ENCODE measurements at places on chromosomes 16 and 17.

DNA sequence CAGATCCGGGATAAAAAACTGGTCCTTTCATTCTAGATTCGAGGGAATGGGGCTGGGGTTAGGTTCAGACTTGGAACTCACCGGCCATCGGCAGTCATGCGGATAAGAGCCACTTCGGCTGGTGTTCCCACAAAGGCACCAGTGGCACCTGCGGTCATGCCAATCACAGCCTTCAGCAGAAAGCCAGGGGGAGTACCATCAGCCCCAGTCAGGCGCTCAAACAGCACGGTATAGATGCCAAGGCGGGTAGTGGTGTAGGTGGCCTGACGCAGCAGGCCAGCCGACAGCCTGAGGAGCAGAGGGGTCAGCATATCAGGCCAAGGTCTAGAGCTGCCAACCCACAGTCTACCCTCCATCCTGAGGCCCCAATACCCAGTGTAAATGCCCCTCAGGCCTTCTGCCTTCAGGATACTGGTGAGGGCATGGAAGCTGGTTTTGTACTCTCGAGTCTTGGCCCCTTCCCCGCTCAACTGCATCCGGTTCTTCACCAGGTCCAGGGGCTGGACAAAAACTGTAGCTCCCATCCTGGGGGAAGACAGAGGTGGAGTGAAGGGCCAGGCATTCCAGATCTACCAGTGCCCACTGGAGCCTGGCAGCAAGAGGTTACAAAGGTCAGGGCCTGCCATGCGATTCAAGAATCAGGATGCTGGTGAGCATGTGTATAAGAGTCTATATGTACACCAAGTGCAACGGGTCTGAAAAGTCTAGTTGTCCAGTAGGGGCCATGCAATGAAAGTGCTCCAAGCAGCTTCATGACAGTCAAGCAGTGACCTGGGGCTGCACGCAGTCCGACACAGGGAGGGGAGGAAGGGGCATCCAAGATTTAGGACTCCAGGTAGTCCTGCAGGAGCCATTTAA, 929 bp downstream of the SLC25A11 start:
- DNase-seq, result no peak

- DNase-seq, result no peak
Observed at GRCh38 chr17:44952946-44953475, 5.4 kb upstream of the KIF18B start.

DNA sequence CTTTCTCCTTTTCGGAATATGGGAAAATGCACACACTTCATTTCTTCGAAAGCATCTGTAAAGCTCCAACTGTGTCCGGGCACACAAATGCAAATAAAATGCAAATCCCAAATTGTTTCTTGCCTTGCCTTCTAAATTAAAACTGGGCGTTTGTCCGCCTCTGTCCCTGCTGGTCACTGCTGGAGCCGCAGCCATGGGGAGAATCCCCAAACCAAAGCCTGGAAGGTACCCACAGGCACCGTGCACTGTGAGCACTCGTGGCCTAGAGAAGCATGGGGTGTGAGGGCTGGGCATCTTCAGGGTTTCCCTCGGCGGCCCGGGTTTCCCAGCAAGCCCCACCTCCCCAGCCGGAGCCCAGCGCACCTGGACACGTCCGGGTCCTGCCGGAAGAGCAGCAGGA, 2.9 kb downstream of the SLC47A2 start:
- DNase-seq, result no peak

DNA sequence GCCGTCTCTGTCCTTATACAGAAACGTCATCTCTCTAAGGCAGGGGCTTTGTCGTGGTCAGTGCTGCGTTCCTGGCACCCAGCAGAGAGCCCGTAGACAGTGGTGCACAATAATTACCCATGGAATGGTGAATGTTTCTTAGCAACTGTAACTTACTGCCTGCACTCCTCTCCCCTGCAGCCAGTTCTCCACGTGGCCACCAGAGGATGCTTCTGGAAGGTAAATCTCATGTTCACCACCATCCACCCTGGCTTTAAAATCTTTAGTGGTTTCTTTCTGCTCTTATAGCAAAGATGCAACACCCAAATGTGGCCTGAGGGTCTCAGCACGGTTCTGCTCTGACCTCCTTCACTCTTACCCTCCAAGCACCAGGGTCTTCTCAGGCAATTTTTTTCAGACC, 150.8 kb downstream of the GRIN2A start:
- DNase-seq, result no peak

- no peak for DNase-seq
Observed at GRCh38 chr16:65773301-65773874, 593.1 kb upstream of the CDH5 start.

All from natural killer cell treated with Interleukin-12 subunit alpha and Interleukin-12 subunit beta and Interleukin-15 and Interleukin-18, amount 100 ng/mL, for 72 hours (primary cell).